ENCODE measurements at places on chromosomes 16 and 17.

- DNase-seq = no peak
Observed at GRCh38 chr17:1168533-1169220, 11.1 kb downstream of the ABR start.

GRCh38 chr17:83012200-83012785, 67.1 kb upstream of the METRNL start:
- no peak for DNase-seq

DNA sequence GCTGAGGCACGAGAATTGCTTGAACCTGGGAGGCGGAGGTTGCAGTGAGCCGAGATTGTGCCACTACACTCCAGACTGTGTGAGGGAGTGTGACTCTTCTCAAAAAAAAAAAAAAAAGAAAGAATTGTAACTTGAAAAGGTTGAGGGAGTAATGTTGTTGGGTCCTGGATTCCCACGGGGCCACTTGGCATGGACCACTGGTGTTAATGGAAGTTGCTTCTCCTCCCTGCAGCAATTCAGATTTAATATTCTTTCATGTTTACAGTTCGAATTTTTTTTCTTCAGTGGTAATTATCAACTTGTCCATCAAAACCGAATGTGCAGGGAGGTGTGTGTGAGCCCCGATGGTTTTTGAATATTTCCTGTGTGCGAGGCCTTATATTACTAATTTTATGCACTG, 7.2 kb downstream of the EPN2 start:
- no peak for DNase-seq

DNA sequence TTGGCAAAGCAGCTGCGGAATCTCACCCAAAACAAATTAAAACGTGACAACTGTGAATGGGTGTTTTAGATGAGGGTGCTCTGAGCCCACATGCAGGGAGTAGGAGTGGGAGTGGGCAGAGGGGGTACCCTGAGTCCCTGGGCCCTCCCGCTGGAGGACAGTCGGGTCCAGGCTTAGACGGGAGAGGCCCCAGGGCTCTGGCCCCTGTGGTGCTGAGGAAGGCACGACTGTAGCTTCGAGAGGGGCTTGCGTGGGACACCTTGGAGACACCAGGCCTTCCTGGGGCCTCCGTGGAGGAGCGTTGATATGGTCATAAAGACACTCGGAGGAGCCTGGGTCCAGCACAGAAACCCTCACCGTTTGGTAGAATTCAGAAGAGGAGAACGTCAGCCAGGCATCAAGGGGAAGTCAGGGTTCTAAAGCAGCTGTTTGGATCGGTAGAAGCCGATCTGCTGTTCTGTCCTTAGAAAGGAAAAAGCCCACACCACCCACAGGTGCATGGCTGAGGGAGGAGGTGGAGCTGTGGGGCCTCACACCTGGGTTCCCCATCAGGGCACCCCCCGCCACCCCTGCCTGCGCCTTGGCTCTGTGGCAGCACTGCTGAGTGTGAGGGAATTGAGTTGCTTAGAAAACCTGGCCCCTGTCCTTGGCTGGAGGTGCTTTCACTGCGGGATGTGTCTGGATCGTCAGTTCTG, 18.4 kb downstream of the DBNDD1 start:
- DNase-seq = no peak

- DNase-seq = no peak
Observed at GRCh38 chr17:19958023-19958422, 19.6 kb downstream of the AKAP10 start.

- no peak for DNase-seq
Observed at GRCh38 chr17:77320485-77321256, 179.9 kb downstream of the SEC14L1 start.

GRCh38 chr17:44898768-44899073, 524 bp downstream of the EFTUD2 start:
- DNase-seq = no peak

GRCh38 chr16:57837305-57838125, 35.2 kb upstream of the KIFC3 start:
- DNase-seq = no peak

- no peak for DNase-seq
Observed at GRCh38 chr17:17073581-17074403, 31.5 kb downstream of the MPRIP start.
